ENCODE measurements at places on chromosomes 16 and 17.
A peak's percentile ranks its signal among the peaks of the same experiment; 100 is the strongest.

DNA sequence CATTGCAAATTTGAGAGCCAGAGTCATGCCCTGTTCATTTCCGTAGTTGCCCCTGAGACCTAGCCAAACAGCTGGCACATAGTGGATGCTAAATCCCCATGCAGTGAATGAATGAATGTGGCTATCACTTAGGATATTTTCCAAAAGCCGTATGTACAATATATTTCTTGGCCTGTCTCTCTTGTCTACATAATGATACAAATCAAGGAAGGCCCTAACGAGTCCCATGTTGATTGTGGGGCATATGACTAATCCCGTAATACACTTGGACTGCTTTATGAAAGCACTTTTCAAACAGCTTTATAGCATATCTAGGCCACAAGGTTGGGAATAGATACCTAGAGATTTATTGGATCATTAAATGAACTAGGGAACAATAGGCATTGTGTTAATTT is 478.0 kb downstream of the SLC39A11 start:
- no peak for DNase-seq

DNA sequence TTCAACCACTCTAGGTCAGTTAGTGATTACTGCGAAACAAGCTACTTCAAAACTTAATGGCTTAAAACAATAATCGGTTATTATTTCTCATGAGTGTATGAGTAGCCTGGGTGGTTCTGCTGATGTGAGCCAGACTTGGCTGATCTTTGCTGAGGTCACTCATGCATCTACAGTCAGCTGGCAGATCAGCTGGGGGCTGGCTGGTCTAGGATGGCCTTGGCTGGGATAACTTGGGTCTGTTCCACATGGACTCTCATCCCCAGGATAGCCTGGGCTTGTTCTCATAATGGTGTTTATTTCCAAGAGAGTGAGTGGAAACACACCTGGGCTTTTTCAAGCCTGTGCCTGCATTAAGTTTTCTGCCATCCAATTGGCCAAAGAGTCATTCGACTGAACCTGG is 13.0 kb downstream of the CCDC182 start:
- no peak for DNase-seq

GRCh38 chr17:18158022-18158600 is 25.5 kb upstream of the ALKBH5 start:
- peak; percentile 7 for DNase-seq

DNA sequence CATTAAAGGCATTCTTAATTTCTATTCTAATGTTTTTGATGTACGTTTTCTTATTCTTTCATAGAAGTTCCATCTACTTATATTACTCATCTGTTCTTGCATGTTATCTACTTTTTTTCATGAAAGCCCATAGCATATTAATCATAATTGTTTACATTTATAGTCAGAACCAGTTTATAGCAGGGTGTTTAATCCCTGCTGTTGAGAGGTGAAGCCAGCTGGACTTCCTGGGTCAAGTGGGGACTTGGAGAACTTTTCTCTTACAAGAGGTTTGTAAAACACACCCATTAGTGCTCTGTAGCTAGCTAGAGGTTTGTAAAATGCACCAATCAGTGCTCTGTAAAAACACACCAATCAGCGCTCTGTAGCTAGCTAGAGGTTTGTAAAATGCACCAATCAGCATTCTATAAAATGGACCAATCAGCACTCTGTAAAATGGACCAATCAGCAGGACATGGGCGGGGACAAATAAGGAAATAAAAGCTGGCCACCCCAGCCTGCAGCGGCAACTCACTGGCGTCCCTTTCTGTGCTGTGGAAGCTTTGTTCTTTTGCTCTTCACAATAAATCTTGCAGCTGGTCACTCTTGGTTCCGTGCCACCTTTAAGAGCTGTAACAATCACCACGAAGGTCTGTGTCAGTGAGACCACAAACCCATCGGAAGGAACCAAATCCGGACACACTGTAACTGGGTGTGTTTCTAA is 120.6 kb downstream of the TANC2 start:
- no peak for DNase-seq

DNA sequence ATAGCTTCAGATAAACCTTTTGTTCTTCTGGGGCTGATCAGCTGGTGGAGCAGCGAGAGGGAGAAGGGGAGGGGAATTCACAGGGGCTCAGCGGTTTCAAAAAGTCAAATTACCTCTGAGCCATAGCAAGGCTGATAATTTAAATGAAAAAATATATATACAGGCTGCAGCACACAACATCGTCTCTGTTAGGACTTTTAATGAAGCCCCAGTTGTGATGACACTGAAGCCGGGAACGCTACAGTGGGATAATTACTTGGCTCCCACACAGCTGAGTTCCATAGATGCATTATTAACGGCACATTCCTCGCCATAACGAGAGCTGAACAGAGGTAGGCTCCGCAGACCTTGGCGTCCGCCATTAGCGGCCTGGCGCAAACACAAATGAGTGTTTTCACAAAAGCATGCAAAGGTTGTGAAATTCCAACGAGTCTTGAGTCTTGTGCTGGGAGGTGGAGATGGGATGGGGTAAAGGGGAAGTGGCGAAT is 216.0 kb downstream of the C16orf78 start:
- no peak for DNase-seq

DNA sequence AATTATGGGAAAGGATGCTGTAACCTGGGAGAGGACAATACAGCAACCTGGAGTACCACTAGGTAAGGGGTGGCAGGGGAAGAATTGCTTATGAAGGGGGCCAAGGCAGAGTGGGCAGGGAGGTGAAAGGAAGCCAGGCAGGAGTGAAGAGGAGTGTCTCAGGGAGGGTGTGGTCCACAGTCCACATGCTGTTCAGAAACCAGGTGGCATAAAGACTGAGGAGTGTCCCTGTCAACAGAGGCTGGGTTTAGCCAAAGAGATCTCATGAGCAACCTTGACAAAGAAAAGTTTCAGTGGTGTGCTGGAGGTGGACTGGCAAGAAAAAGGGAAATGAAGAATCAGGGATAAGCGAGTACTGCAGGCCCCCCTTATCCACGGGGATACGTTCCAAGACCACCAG is 88.4 kb downstream of the SPACA3 start:
- no peak for DNase-seq

- DNase-seq, result no peak
These were observed 174.9 kb downstream of the SEC14L1 start for GRCh38 chr17:77315551-77316190.

- no peak for DNase-seq
These were observed 824 bp upstream of the PSME3 start for GRCh38 chr17:42832213-42832933.

DNA sequence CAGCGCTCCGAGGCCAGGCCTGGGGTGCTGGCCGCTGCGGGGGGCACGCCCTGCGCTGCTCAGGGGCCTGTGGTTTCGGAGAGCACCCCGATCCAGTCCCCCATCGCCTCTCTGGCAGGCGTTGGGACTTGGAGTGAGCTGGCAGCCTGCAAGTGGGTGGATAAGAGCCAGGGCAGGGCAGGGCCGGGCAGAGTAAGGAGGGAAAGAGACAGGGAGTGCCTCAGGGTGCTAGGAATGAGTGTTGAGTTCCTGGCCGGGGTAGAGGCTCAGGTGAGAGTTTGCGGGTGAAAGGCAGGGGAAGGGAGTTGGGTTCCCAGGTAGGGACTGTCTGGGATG is 1.3 kb downstream of the CDH13 start:
- no peak for DNase-seq

DNA sequence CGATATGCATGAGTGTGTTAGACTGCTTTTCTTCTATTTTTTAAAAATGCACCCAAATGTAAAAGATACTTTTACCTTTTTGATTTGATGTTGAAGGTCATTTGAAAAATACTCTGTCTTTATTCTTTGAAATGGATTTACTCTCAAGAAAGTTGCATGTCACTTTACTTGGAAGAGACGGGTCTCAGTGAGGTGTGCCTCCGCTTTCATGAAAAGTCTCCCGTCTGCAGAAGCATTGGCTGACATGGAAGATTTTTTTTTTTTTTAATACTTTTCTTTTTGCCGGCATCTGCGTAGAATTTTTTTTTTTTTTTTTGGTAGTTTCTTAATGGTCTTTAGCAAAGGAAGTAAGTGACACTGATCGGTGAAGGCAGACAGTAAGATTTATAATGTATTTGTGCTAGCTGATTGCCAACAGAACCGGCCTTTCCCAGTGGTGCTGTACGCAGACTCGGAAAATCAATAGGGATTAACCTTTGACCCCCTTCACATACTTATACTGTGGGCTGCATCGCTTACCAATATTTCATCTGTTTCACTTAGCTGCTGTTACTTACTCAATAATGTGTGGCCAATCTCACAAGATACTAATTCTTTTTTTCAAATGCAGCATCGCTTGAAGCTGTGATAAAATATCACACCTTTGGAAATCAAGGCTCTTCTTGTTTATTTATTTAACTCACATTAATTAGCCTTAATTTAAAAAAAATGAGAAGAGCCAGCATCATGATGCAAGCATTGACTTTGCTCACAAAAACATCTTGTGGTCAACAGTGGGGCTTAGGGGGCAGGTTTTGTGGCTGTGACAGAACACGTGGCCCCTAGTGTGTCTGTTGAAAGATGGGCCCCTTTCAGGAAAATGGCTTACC is 383.9 kb downstream of the WWOX start:
- no peak for DNase-seq

DNA sequence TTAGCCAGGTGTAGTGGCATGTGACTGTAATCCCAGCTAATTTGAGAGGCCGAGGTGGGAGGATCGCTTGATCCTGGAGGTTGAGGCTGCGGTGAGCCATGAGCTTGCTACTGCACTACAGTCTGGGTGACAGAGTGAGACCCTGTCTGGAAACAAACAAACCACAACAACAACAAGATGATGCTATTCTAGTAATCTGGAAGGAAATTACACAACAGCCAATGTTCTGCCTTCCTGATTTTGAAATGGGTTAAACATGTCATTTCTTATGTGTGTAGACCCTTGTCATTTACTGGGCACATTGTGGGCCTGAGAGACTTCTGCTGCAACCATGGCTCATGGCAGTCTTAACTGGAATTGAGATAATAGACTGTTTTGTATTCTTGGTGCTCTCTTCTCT is 5.9 kb downstream of the COQ7 start:
- no peak for DNase-seq

- no peak for DNase-seq
These were observed 1628.6 kb downstream of the CDH8 start for GRCh38 chr16:60407606-60408005.

- no peak for DNase-seq
These were observed 103.5 kb upstream of the KIF2B start for GRCh38 chr17:53719229-53719628.

DNA sequence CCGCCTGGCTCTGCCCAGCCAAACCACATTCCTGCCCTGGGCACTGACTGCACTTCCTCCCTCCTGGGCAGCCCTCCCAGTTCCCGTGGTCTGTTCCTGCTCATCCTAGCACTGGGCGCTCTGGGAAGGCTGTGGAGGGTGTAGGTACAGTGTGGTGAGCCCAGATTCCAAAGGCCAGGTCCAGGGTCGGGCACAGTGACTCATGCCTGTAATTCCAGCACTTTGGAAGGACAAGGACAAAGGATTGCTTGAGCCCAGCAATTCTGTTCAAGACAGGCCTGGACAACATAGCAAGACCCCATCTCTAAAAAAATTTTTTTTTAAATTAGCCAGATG is 30.6 kb downstream of the C16orf74 start:
- DNase-seq, result no peak

GRCh38 chr17:67575325-67575724 is 142.4 kb upstream of the NOL11 start:
- DNase-seq, result no peak

DNA sequence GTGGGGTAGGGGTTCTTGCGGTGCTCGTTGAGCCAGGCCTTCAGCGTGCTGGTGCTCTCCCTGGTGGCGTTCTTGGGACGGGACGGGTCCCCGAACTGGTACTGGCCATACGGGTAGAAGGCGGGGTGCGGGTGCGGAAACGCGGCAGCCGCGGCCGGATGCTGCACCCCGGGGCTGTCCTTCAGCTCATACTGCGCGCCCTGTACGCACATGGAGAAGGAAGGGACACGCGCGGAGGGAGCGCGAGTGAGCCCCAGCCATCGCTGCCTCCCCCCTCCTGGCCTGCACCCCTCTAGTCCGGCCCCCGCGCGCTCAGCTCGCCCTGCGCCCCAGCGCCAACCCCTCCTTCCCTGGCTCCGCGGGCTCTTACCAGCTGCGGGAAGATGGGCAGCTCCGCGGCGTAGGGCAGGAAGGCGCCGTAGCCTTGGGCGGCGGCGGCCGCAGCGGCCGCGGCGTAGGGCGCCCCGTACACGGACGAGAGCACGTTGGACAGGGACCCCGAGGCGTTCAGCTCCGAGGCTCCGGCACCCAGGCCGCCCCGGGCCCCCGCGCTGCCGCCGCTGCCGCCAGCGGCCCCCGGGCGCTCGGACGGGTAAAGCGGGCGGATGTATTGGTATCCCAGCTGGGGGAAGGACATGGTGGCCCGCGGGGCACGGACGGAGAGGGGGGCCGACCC is 1.0 kb downstream of the IRX3 start:
- DNase-seq, result no peak

DNA sequence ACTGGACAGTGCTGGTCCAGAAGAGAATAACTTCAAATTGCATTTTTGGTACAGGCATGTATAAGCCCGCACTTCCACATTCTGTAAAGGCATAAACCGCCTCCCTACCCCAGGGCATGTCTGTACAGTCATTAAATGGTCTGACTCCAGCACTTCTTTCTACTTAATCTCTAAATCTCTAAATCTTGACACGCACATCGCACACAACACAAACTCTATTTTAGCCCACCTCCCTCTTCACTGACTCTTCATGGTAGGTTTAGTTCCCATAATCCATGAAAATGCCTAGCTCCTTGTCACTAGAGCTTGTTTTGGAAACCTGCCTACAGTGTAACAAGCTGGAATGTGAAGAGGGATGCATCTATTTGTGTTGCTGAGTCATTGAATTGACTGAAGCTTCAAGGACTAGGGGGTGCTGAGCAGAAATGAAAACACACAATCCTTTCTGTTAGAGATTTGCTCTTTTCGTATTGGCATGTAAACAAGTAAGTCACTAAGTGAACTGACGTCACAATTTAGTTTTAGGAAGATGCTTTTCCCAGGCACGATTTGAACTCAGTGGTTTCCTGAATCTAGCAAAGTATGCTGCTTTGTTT is 1.6 kb upstream of the DUSP14 start:
- DNase-seq, result no peak

DNA sequence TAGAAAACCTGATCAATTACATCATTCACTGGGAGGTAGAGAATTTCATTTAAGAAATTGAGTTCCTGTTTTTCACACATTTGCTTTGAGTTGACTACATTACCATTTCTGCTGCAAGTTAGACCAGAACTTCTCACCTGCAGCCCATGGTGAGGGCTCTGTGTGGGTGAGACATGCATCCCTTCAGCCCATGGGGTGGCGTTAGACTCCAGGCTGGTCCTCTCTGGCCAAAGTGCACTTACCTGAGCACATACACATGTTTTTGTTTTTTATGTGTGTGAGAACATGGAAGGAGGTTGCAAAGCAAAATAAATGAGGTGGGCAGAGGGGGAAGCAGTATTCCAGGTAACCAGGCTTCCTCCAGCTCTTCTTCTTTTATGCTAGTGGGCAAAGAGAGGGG is 470.2 kb downstream of the PMP22 start:
- DNase-seq, result no peak

GRCh38 chr16:31532896-31533295 is 5.2 kb downstream of the AHSP start:
- DNase-seq, result no peak
